ENCODE measurements at places on chromosomes 6 and 20.

- peak; percentile 40 for DNase-seq
These were observed 65.1 kb downstream of the REV3L start for GRCh38 chr6:111417946-111418345.

GRCh38 chr6:80641591-80641990 lies 535.1 kb downstream of the BCKDHB start:
- DNase-seq: peak; percentile 23

GRCh38 chr6:48139818-48140614 lies 29.0 kb upstream of the PTCHD4 start:
- DNase-seq: peak; percentile 38

- peak; percentile 53 for DNase-seq
These were observed 39.6 kb downstream of the ESR1 start for GRCh38 chr6:151847064-151847463.

DNA sequence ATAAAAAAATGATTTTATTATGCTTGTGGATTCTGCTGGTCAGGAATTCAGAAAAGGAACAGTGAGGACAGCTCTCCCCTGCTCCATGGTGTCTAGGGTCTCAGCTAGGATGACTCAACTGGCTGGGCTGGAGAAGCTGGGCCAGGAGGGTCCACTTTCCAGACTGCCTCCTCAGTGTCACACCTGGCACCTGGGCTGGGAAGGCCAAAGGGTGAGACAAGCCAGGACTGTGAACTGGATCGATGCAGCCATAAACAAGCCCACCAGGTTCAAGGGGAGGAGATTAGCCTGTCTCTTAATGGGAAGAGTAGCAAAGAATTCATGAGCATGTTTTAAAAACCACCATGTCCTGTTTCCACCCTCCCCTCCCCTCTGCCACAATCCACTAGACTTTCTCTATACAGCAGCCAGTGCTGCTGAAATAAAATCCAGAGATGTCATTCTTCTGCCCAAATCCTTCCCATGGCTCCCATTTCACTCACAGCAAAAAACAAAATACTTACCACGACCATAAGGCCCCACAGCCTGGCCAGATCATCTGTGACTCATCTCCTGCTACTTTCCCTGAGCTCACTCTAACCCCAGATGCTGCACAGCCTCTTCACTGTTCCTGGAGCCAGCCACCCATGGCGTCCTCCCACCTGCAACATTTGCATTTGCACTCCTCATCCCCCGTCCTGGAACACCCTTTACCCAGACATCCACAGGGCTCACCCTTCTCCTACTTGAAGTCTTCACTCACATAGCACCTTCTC lies 13.8 kb downstream of the SPTLC3 start:
- DNase-seq: peak; percentile 91

GRCh38 chr6:27478706-27479318 lies 5.9 kb upstream of the ZNF184 start:
- DNase-seq: peak; percentile 94

DNA sequence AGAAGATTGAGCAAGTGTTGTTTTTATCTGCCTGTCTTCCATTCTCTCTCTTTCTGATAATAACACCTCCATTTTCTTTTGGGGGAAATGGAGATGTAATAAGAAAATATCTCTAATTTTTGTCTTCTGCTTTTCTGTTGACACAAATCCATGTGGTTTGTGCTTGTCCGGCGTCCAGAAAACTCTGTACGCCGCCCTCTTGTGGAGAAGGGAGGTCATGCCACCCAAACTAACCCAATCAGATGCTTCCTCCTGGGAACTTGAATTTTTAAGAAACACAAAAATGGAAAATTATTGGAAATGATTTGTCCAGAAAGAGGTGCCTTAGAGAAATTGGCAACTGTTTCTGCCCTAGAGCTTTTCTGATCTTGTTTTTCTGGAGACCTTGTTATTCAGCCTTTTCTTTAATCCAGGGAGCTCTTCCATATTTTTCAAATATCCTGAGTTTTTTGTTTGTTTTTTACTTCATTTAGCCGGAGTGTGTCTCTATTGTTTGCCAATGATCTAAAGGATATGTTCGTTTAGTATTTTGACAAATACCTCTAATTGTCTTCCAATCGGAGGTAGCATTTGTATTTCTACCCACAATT lies 17.8 kb upstream of the FNDC1 start:
- DNase-seq: peak; percentile 58

DNA sequence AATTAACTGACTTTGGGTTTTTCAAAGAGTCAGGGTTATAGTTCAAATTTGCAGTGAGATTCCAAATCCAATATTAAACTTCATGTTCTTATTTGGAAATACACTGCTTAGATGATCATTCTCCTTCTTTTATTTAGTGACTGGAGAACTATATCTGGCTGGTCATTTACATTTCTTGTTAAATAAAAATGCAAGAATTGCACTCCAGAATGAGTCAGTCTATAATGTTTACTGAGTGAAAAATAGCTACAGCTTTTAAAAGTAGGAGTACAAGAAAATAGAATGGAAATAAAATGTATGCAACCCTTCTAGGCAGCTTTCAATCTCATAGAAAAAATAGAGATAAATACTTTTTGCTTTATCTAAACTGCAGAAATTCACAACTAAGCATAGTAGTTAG lies 54.5 kb upstream of the CD2AP start:
- no peak for DNase-seq

- peak; percentile 71 for DNase-seq
These were observed 8.0 kb upstream of the CST9 start for GRCh38 chr20:23613676-23614075.

DNA sequence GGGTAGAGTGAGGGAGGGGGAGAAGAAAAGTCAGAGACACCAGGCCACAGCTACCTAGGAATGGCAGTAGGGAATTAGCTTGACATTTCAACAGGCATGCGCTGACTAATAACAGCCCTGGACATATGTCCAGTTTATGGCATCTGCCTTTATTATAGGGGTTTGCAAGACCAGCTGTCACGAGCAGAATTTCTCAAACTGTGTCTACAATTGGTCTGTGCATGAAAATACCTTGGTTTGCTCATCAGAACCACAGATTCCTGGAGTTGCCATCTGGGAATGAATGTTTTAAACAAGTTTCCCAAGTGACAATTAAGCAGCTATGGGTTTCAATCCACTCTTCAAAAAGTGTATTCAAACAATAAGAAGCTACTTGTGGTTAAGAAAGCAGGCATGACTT lies 110.3 kb upstream of the ENPP5 start:
- no peak for DNase-seq

DNA sequence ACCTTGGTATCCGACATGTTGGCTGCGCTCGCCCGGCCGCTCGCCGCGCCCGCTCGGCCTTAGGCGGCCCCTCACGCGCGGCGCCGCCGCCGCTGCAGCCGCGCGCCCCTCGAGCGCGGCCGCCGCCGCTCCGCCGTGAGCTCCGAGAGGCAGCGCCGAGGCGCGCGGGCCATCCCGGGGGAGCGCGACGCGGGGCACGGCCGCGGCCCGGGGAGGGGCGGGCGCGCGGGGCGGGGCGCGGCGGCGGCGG lies at the start of gene KIF13A:
Gene KIF13A (minus strand): TSS at position 189 of the 250 bp plus-strand sequence. CDS start 172 bp downstream, at position 17.
- no peak for DNase-seq

DNA sequence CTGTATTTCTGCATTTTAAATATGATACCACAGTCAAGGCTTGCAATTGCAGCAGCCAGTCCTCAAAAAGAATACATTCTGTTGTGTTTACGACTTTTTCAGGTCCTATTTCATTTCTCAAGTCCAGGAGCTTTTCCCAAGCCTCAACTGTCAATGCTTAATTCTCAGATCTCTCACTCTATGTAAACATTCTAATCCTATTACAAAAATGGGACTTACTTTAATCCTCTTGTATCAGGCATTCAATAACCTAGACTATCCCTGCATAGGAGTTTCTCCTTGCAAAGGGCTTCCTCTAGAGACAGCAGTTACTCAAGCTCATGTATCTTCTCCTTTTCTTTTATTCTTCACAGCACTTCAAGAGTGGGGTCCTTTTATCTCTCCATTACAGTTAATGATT lies 1293.0 kb downstream of the GRIK2 start:
- DNase-seq: no peak

GRCh38 chr20:58407966-58408557 lies 19.0 kb downstream of the VAPB start:
- no peak for DNase-seq

DNA sequence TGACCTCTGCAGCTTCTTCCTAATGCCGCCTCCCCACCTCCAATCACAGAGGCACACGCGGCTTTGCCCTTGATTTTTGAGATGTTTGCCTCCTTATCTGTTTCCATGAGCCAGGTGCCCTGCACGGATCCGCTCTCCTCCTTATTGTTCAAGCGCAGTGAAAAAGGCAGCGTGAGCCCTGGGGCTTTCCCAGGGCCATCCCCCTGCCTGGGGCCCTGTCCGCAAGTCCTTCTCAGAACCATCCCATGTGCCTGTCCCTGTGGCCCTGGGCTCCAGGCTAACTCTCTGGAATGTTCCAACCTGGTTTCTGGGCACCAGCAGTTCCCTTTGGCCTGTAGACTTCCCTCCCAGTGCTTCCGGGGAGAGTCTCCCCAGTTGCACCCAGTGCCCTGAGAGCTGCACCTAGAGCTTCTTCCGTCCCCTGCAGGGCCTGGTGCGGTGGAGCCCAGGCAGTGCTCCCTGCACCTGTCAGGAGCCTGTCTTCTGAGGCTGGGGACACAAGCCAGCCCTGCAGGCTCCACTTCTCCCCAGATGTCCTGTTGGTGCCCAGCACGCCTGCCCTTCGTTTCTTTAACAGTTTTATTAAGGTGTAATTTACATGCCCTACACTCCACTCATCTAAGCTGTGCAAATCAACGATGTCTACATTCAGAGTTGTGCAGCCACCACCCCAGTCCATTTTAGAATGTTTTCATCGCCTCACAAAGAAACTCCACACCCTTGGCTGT lies 330.3 kb downstream of the CDH4 start:
- no peak for DNase-seq

Data from fibroblast of mammary gland (primary cell).